Fibroblast of skin of left biceps (primary cell): ENCODE measurements at places on chromosomes 5 and 9.

DNA sequence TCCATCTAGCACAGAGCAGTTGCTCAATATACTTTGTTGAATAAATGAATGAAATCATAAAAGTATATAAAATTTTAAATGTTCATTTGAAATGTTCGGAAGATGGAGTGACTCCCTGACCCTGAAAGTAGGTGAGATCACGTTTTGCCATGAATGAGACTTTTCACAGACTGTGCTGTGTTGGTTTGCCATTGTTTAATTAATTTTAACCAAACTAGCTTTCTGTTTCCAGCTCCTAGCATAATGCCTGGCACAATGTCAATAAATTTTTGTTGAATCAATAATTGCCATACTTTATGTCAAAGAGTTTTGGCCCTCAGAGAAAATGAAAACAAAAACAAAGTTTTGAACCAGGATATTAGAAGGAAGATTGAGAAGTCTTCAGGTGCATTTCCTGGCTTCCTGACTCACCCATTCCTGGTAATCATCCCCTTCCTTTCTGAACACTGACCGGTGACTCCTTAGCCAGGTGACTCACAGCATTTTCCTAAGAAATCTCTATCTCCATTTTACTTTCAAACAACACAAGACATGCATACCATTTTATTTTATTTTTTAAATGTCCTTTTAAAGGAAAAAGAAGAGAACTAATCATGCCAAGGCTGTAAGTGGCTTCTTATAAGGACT is 15.1 kb downstream of the SLC28A3 start:
- DNase-seq = no peak

- DNase-seq = no peak
Observed at GRCh38 chr5:171300358-171300757, 8.7 kb upstream of the TLX3 start.

DNA sequence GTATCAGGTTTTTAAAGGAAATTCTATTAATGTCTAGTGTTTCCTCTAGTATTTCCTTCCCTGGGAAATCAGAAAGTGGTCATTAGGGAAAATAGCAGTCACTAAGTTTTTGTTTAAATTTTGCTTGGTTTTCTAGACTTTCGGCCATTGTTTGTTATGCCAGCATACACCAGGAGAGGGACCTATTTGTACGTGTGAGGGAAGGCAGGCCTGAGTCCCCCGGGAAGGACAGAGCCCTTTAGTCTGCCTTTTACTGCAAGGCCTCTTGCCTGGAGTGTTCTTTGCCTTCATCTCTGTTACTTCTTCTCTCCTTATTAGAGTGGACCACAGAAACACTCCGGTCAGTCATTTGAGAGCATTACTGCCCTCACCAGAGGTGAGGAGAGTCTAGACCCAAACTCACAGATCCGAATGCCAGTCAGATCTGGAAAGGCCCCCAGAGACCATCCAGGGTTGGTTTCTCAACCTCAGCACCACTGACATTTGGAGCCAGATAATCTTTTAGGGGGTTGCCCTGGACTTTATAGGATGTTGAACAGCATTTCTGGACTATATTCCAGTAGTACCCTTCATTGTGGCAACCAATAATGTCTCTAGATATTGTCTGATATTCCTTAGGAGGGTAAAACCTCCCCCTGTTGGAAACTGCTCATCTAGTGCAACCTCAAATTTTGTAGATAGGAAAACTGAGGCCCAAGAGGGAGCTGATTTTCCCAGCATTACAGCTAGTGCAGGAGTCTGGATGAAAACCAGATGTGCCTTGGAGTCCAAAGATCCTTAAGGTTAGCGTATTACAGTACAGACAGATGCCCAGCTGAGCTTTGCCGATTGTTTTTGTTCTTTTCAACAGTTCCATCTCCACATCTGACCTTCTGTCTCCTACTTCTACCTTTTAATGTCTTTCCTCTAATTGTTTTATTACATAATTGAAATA is 93.0 kb upstream of the NIPAL4 start:
- peak; percentile 64 for DNase-seq

DNA sequence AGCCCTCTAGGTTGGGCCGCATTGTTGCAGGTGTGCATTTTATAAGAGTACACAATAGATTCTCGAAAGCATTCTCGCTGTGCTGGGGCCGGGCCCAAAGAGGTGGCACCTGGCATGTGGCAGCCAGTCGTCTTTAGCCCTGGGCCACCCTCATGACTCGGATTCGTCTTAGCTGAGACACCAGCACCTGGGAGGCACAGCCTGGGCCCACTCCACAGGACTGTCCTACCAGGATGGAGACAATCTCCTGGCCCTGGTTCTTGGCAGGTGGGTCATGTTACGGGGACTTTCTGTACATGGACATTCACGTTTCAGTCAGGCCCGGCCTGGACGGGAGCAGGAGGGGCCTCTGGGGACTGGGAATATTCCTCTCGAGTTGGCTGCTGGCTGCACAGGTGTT is 212.5 kb downstream of the FANCC start:
- DNase-seq = no peak

GRCh38 chr5:139804800-139805397 is 9.3 kb downstream of the PSD2 start:
- no peak for DNase-seq

- DNase-seq = no peak
Observed at GRCh38 chr9:20646656-20647055, 24.4 kb upstream of the MLLT3 start.

DNA sequence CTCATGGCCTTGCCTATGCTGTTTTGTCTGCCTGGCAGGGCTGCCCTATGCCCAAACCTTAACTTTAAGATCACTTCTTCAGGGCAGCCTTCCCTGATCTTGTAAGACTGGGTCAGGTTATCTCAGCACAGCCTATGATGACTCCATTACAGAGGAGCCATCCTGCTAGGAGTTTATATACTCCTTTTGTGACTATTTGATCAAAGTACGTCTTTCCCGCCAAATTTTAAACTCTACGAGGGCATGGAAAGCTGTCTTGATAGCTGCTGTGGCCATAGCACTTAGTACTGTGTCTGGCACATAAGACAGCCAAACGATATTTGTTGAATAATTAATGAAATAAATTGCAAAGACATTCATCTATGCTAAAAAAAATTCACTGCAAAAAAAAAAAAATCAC is 60.6 kb downstream of the PPP2R2B start:
- no peak for DNase-seq

DNA sequence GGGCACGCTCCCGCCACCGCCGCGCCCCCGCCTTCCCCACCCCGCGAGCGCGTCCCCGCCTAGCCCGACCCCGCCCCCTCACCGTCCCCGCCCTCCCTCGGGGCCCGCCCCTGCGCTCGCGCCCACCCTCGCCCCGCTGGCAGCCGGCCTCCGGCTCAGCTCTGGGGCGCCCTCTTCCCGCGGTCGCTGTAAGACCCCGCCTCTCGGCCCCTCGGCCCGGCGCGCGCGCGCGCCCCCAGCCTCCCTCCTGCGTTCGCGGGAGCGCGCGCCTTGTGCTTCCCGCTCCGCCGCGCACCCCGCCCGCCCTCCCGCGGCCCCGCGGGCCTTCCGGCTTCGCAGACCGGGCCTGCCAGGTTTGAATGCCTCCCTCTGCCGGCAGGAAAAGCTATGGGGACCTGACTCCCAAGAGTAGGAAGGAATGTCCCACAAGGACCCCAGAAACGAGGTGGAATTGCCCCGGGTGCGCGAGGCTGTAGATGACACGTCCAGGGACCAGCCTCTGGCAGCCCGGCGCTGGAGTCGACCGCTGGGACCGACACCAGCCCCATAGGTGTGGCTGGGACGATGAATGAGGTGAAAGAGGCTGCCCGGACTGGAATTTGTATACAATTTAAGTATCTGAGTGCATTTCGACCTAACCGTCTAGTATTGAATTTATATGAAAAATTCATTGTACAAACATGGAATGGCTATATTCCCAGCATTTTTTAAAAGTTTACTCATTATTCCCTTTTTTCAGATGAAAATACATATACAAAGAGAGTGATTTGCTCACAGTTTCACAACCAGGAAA is 416 bp upstream of the PTBP3 start:
- DNase-seq = peak; percentile 91

DNA sequence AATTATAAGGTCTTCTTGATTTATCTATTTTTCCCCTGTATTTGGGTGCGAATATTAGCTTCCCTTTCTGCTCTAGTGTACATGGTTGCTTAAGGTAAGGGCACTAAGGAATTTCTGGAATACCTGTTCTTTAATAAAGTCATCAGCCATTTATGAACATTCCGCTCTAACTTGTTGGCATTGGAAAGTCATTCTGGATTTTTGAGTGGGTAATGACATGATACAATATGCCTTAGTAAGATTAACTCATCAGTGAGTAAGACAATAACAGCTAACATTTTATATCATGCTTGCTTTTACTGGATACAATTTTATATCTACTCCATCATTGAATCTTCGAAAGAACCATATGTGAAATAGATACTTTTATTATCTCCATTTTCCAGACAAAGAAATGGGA is 196.1 kb downstream of the ARRDC3 start:
- no peak for DNase-seq

DNA sequence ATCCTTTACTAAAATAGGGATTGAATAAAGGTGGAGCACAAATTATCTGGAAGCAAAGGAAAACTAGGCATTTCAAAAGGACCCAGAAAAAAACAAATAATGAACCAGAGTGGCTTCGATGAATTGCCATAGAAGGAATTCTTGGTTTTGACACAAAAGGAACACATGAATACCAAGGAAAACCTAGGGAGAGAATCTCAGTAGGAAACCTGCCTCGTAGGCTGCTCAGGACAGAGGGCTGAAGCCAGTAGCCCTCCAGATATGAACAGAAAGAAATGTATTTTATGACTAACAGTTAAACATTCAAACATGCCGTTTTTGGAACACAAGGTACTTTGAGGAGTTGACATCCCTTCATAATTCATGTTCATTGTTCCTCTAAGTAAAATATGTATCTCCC is 245.5 kb downstream of the SLF1 start:
- DNase-seq = no peak
